ENCODE measurements at places on chromosomes 11 and 22.

DNA sequence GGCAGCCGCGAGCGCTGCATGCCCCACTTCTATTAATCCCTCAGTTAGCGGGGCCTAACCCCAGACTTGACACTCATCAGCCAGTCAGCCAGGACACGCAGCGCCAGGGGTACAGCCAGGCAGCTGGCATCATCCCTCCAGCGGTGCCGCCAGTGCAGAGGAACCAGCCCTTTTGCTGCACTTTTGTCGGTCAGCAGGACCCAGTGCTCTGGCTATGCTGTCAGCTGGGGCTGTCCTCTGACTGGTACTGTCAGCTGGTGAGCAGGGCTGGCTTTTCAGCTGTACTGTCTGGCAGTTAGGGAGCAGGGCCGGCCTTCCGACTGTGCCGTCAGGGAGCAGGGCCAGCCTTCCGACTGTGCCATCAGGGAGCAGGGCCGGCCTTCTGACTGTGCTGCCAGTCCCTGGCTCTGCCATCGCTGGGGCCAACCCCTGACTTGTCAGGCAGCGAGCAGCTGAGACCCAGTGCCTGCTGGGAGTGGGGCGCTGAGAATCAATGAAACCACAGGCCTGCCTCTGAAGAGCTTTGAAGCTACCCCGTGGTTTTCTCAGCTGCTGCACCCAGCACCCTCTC, 115.4 kb downstream of the KIAA1671 start:
- H3K27me3 ChIP-seq, result no peaks in the 10 kb centered on the region
- H3K4me3 ChIP-seq, result no peak overlapping the region
- DNase-seq, result no peak
- H3K4me1 ChIP-seq, result peaks cover 43% of the 10 kb centered on the region

- H3K36me3 ChIP-seq, result no peaks in the 10 kb centered on the region
- peaks cover 4% of the 10 kb centered on the region for H3K4me1 ChIP-seq
Measured at GRCh38 chr11:62050716-62051115, 73.1 kb upstream of the INCENP start.

GRCh38 chr22:22070371-22070824, 87.8 kb upstream of the TOP3B start:
- H3K27ac ChIP-seq, result no peak overlapping the region
- DNase-seq, result peak; percentile 60
- H3K4me1 ChIP-seq, result no peaks in the 10 kb centered on the region
- H3K27me3 ChIP-seq, result no peaks in the 10 kb centered on the region
- H3K36me3 ChIP-seq, result no peaks in the 10 kb centered on the region

DNA sequence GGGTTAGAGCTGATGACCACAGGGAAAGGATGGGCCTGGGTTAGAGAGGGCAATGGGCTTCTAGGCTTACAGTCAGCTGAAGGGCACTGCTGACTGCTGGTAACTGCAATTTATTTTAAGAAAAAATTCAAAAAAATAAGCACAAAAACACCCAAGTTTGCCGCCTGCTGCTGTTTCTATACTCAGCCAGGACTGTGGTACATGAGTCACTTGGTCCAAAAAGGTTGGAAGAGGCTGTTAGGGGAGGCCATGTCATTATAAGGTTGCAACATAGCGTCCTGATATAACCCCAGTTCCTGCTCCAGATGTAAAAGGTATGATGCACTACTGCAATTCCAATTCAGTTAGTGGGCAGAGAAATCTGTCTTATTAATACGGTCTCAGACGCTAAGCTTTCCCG, 98.9 kb downstream of the ETS1 start:
- H3K4me1 ChIP-seq, result peaks cover 46% of the 10 kb centered on the region
- no peak overlapping the region for H3K27ac ChIP-seq
- H3K4me3 ChIP-seq, result no peak overlapping the region
- DNase-seq, result no peak
- H3K36me3 ChIP-seq, result peaks cover 43% of the 10 kb centered on the region

- no peak for DNase-seq
- H3K4me3 ChIP-seq, result no peak overlapping the region
- H3K27ac ChIP-seq, result no peak overlapping the region
- no peaks in the 10 kb centered on the region for H3K36me3 ChIP-seq
- H3K4me1 ChIP-seq, result no peaks in the 10 kb centered on the region
Measured at GRCh38 chr11:19407677-19408270, 167.0 kb upstream of the E2F8 start.

GRCh38 chr11:68948496-68948895, 32.3 kb downstream of the MRGPRD start:
- peaks cover 61% of the 10 kb centered on the region for H3K4me1 ChIP-seq
- DNase-seq, result no peak
- no peaks in the 10 kb centered on the region for H3K27me3 ChIP-seq
- no peak overlapping the region for H3K4me3 ChIP-seq
- peak overlapping the region; percentile 93 for H3K27ac ChIP-seq
- no peaks in the 10 kb centered on the region for H3K36me3 ChIP-seq

GRCh38 chr11:64128255-64129006, 37.5 kb downstream of the MACROD1 start:
- H3K27me3 ChIP-seq, result no peaks in the 10 kb centered on the region
- no peak for DNase-seq
- H3K27ac ChIP-seq, result no peak overlapping the region
- peaks cover 6% of the 10 kb centered on the region for H3K4me1 ChIP-seq

DNA sequence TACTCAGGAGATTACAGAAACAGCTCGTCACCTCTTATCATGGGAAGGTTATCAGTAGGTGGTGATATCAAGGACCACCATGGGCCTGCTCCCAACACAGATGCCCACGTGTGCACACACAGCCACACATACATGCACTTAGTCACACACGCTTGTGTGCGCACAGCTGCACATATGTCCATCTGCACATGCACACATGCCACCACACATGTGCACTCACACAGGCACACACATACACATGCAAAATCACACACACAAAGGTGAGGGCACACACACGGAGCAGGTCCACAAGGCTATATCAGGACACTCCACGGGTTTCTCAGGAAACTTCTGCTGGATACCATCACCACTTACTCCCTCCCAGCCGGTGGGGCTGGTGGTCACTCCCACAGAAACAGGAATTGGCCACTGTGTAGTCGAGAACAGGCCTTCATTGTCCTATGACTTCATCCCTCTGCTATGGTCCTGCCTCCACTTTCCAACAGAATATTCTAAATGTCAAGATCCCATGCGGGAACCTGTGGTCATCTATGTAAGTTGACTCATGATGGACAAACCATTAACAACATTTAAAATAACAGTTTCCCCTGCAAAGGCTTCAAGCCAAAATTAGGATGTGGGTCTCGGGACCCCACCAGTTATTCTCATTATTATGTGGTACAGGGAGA, 2.2 kb downstream of the C11orf24 start:
- H3K27ac ChIP-seq, result peak overlapping the region; percentile 89
- H3K36me3 ChIP-seq, result peaks cover 34% of the 10 kb centered on the region
- H3K4me3 ChIP-seq, result no peak overlapping the region

DNA sequence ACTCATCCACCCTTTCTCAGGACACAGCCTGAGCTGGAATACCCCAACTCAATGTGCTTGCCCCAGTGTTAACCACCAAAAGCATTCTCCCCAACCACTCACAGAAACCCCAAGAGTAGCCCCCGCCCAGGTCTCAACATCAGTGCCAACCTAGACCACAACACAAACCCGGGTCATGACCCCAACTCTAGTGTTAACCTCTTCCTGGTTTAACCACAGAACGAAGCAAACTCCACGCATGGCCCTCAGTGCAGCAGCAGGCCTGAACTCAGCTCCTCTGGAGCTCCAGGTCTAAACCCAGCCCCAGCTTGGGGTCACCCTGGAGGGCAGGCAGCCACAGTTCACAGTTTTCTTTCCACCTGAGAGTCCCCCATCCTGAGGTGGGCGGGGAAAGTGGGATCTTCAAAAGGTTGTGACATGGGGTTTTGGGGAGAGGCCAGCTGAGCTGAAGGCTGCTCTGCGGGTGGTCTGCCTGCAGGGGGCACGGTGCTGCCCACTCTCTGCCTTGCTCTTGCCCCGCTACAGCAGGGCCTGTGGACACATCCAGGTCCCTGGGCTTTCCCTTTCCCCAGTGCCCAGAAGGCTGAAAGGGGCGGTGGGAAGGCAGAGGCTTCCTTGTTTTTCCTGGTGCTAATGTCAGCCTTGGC, 37.9 kb downstream of the NECTIN1 start:
- no peaks in the 10 kb centered on the region for H3K36me3 ChIP-seq
- no peak overlapping the region for H3K27ac ChIP-seq
- H3K4me3 ChIP-seq, result no peak overlapping the region
- H3K4me1 ChIP-seq, result no peaks in the 10 kb centered on the region

DNA sequence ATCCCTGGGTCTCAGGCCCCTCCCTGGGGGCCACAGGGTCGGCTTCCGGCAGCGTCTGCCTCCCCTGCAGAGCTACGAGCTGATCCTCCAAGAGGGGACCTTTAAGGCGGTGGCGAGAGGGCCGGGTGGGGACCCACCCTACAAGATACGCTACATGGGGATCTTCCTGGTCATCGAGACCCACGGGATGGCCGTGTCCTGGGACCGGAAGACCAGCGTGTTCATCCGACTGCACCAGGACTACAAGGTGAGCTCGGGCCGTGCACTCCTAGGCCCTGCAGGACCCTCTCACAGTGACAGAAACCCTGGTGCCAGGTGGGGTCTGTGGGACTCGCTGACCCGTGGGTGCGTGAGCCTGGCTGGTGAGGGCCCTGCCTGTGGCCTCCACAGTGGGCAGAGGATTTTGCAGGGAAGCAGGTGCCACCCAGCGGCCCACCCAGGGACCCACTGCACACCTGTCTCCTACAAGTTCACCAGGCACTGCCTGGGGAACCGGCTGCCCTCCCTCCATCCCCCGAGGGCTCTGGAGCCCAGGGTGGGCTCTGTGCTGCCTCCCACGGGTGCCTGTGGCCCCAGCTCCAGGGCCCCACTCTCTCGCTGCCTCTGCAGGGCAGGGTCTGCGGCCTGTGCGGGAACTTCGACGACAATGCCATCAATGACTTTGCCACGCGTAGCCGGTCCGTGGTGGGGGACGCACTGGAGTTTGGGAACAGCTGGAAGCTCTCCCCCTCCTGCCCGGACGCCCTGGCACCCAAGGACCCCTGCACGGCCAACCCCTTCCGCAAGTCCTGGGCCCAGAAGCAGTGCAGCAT, 13.7 kb downstream of the MUC5B start:
- H3K27me3 ChIP-seq, result peaks cover 20% of the 10 kb centered on the region
- no peaks in the 10 kb centered on the region for H3K36me3 ChIP-seq
- no peak overlapping the region for H3K27ac ChIP-seq
- no peak for DNase-seq

- no peaks in the 10 kb centered on the region for H3K36me3 ChIP-seq
- H3K27me3 ChIP-seq, result no peaks in the 10 kb centered on the region
- DNase-seq, result peak; percentile 12
- no peaks in the 10 kb centered on the region for H3K4me1 ChIP-seq
- H3K4me3 ChIP-seq, result no peak overlapping the region
Measured at GRCh38 chr11:60703374-60703773, 4.0 kb downstream of the MS4A8 start.

DNA sequence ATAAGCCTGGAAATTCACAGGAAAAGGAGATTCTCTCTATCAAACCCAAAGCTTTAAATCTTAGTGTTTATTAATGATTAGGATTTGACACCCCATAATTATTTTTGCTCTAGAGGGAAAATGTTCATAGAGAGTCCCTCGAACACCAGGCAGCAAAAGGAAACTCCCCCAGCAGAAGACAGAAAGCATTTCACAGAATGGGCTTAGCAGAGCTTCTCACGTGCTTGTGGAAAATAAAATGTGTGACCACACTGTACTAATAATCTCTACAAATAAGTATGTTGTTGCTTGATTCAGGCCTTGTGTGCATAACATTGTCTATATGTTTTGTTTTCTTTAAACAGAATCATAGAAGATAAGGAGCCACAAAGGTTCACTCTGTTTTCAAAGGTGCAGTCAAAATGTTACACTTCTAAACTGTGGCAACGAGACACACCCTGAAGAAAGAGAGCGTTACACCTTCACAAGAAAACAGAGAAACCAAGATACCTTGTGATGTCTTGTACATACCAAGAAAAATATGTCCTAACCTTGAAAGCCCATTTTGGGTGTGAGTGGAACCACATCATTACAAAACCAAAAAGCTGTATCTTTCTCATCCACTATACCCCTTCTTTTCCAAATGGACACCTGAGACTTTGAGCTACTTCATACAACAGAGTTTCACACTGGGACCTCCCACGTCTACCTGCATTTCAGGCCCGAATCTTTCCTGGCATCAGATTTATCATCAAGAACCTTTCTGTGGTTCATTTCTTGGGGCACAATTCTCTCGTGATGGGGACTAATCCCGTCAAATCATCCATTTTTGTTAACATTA, 282.5 kb downstream of the ETS1 start:
- no peaks in the 10 kb centered on the region for H3K36me3 ChIP-seq
- no peak overlapping the region for H3K27ac ChIP-seq
- H3K27me3 ChIP-seq, result no peaks in the 10 kb centered on the region
- H3K4me1 ChIP-seq, result no peaks in the 10 kb centered on the region

DNA sequence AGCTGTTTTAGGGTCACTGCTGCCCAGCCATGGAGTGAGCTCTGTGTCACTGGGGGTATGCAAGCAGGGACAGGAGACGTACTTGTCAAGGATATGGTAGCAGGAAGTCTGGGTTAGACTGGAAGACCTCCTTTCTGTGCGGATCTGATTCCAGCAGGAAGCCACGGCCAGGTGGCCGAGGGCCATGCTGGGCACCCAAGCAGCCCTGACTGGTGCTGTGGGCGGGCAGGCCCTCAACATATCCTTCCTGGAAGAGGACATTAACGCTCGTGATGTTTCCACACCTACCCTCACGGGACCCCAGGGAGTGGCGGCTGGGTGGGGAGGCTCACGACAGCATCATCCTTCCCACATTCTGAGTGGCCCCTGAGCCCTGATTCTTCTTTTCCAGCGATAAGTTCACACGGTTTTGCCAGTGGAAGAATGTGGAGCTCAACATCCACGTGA, 8.7 kb upstream of the ANKRD13D start:
- peaks cover 56% of the 10 kb centered on the region for H3K4me1 ChIP-seq
- peaks cover 71% of the 10 kb centered on the region for H3K36me3 ChIP-seq
- DNase-seq, result no peak
- no peaks in the 10 kb centered on the region for H3K27me3 ChIP-seq
- no peak overlapping the region for H3K4me3 ChIP-seq

DNA sequence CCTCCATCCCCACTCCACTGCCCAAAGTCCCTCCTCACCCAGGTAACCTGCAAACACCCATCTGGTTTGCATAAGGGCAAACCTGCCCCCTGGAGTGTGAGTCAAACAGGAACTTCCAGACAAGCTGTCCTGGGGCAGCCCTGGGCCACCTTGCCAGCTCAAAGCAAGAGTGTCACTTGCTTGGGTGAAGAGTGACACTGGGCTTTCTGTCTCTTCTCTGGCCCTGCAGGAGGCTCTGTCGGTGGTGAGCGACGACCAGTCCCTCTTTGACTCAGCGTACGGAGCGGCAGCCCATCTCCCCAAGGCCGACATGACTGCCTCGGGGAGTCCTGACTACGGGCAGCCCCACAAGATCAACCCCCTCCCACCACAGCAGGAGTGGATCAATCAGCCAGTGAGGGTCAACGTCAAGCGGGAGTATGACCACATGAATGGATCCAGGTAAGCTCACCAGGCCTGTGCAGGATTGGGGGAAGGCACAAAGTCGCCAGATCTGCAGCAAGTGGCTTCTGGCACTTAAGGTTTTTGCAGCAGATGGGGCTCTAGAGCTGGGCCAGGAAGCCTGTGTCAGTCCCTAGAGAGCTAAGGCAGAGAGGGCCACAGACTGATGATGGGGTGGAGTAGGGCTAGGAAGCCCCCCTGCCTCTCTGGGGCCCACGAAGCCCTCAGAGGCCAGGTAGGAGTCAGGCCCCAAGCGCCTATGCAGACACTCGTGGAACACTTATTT, 64.2 kb downstream of the FLI1 start:
- H3K27me3 ChIP-seq, result no peaks in the 10 kb centered on the region
- H3K4me1 ChIP-seq, result peaks cover 16% of the 10 kb centered on the region
- no peak overlapping the region for H3K4me3 ChIP-seq
- no peak overlapping the region for H3K27ac ChIP-seq
- no peaks in the 10 kb centered on the region for H3K36me3 ChIP-seq
- DNase-seq, result no peak

Data from esophagus muscularis mucosa (tissue), 4 donors.